NCI-H2081 treated with DMSO at 0.1 percent for 48 hours (cell line): ENCODE measurements at places on chromosomes 1 and 21.

DNA sequence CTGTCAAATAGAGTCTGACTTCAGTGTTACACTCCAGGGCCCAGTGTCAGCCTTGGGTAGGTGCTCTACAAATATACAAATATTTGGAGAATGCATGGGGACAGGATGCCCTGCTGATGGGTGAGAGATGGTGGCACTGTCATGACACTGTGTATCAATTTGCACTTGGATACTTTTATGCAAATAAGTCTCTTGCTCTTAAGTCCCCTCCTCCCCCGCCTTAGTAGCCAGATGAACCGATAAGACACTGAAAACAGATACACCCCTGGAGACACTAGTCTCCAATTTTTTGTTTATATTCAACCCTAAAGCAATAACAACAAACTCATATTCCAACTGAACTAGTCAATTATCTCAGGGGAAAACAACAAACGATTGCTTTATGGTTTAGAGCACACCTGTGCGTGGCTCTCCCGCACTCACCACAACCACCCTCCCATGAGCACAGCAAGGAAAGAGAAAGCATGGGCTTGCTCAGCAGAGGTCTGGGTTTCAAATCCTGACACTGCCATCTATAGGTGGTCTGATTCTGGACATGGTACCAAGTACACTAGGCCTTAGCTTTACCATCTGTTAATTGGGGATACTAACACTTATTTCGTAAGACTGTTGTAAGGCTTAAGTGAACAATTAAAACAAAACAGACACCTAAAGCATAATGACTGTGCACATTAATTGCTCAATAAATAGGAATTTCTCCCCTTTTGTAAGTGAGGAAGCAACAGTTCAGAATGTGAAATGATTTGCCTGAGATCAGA, 50.3 kb downstream of the HIVEP3 start:
- DNase-seq = no peak

GRCh38 chr1:149962039-149962647, 25.5 kb upstream of the MTMR11 start:
- peak; percentile 36 for DNase-seq

DNA sequence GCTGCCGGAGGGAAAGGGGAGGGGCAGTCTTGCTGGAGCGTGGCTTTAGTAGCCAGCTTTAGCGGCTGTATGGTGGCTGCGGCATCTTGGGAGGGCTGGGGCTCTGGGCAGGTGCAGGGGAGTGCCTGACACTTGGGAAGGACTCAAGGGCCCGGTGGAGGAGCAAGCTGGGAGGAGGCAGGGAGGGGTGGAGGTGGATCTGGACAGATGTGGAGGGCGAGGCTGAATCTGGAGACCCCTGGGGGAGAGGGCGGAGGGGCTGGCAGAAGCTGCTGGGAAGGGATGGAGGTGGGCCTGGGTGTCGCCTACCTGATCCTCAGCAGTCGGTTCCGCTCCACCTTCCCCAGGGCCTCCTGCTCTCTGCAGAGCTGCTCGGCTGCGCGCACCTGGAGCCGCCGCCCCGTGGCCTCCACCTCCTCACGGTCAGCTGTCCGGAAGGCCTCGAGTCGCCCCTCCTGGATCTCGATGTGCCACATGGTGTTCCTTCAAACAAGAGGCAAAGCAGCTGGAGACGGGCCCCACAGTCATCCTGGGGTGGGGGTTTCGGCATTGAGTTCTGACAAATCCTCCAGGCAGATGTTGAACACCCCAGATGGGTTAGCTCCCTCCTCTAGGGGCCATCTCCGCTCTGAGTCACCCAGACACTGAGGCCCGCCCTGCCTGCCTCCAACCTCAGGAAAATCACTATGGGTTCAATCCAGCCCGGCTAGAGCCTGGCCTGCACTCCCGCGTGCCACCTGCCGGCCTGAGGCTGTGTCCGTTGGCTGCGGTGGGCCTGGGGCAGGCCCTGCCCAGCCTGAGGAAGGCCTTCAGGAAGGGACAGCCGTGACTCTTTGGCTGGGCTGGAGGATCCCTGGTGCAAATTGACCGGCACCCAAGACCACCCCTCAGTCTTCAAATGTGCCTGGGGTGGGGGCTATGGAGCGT, 29.6 kb downstream of the CFAP74 start:
- DNase-seq = no peak

DNA sequence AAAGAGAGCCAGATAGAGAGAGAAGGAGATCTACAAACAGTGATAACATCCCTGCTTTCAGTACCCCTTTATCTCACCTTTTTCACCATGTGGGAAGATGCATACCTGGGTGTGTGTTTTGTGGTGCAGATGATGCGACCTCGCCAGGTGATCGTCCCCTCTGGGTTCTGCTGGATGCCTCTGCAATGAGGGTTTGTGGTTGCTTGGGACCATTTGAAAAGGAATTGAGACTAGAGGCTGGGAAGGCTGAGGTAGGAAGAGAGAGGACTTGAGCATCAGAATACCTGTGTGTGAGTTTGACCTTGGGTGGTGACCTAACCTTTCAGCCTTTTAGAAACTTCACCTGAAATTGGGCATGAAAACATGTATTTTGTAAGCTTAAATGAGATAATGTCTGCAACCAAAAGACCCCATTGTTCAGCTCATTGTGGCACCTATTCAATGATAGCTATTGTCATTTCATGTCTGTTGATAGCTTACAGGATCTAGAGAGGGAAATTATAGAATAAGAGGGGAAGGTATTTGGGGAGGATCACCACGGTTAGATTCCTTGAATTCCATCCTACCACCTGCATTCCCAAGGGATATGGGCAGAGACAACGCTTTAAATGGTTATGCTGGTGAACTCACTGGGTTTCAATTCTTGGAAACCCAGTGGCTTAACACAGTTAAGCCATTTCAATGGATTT, 125.7 kb downstream of the IGSF21 start:
- DNase-seq = no peak

DNA sequence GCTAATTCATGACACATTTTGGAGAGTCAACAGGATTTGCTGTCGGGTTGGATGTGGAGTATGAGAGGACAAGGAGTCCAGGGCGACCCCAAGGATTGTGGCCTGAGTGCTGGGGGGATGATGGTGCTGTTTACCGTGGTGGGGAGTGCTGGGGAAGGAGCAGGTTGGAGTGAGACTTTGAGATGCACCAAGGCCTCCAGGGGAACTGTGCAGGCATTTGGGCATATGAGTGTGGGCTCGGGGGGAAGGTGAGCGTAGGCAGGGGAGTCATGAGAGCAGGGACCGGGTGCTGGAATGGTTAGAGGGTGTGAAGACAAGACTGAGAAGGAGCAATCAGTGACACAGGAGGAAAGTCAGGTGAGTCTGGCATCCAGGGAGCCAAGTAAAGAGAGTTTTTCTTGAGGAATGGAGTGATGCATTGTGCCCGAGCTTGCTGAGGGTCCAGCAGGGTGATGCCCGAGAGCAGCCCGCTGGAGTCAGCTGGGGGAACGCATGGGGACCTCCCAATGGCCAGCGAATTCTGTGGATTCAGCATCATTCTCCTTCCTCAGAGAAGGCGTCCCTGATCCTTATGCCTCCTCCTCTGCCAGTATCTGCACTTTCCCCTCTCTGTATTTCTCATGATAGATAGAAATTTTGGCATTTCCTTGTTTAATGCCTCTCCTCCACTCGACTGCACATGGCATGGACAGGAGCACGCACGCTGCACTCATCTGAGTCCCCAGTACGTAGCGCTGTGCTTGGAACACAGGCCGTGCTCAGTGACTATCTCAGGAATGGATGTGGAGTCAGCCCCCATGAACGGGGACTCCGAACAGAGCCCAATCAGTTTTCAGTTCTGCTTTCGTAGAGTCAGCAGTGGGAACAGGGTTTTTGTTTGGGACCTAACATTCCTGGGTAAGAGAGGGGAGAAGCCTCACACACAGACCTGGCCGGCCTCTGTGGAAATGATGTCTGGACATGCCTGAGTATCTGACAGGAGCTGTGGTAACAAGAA, 52.1 kb upstream of the ETV3 start:
- no peak for DNase-seq

- DNase-seq = no peak
Measured at GRCh38 chr1:80893115-80893514, 907.6 kb upstream of the ADGRL2 start.
